ENCODE measurements at places on chromosomes 6 and 20. TPM values are rescaled to one million over a fixed set of nuclear protein-coding genes. Genes with fewer than 3 reads are reported as not detected.

DNA sequence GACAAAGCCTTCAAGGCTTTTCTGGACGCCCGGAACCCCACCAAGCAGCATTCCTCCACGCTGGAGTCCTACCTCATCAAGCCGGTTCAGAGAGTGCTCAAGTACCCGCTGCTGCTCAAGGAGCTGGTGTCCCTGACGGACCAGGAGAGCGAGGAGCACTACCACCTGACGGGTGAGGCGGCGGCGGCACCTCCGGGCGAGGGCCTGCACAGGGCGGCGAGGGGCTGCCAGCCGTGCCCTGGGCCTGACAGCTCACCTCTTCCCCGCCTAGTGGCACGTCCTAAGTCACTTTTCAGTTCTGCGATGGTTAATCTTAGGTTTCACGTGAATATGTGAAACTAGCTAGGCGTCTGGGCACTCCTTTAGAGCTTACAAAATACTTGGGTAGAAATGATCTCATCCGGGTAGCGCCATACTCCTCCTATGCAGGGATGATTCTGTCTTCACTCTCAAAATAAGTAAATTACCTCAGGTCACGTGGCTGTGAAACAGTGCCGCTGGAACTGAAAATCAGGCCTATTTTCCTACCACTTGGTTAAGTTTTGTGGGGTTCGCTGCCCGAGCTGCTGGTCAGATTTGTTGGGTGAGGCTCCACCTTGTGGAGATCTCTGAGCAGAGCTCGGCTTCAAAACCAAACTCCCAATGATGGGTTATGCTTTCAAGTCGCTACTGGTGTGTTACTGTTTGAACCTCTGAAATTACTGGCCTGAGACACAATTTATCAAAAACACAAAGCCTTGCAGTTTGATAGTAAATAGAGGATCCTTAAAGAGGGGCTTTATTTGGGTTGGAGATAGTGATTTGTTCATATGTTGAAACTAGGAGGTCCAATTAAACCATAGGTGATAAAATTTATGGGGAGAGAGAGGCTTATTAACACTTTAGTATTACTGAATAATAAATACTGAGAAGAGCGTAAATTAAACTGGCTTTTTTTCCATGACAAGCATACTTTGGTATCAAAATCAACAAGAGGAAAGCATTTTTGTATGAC lies 15.5 kb upstream of the CLDN20 start:
- peak; percentile 23 for DNase-seq

The BHLHE23 gene
- not detected for polyA plus RNA-seq

GRCh38 chr6:151051164-151051563 lies 185.7 kb downstream of the MTHFD1L start:
- no peak for DNase-seq

The NKX2-4 gene
- not detected for polyA plus RNA-seq

DNA sequence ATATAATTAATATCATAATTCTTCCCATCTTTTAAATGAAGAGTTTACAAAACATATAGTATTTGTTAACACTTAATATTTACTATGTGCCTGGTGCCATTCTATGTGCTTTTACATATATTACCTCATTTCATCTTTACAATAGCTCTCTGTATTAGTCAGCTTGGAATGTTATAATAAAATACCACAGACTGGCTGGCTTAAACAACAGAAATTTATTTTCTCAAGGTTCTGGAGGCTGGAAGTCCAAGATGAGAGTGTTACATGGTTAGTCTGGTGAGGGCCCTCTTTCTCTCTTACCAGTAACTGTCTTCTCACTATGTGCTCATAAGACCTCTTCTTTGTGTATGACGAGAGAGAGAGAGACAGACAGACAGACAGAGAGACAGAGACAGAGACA lies 110.2 kb downstream of the NKAIN2 start:
- no peak for DNase-seq

The SLC22A7 gene
- not detected for polyA plus RNA-seq

DNA sequence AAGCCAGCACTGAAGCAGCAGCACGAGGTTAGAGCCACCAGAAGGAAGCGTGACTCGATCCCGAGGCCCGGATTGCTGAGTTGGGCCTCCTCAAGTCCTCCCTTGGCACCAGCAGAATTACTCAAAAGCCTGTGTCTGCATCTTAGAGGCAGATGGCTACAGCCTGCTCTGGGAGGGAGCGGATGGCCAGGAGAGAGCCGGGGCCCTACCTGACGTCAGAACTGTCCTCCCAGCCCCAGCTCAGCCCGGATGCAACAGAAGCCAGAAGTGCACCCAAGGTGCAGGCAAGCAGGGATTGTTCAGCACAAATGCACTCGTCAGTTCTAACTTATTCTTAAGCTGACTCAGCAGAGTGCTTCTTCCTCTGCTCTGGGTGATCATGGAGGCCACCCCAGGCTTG lies 155.5 kb upstream of the RPS6KA2 start:
- no peak for DNase-seq
